Activated CD4-positive, alpha-beta memory T cell treated with anti-CD3 and anti-CD28 coated beads for 36 hours (primary cell): ENCODE measurements at places on chromosomes 3 and 15. TPM values are rescaled to one million over a fixed set of nuclear protein-coding genes. Genes with fewer than 3 reads are reported as not detected.

The PLA2G4E gene
- not detected for total RNA-seq

The OIP5 gene
- total RNA-seq = 13.0 TPM

DNA sequence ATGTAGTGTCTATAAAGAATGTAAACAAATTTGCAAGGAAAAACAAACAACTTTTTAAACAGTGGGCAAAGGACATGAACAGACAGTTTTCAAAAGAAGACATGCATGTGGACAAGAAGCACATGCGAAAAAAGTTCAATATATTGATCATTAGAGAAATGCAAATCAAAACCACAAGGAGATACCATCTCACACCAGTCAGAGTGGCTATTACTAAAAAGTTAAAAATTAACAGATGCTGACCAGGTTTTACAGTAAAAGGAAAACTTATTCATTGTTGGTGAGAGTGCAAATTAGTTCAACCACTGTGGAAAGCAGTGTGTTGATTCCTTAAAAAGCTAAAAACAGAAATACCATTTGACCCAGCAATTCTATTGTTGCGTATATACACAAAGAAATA is 47.1 kb upstream of the LSAMP start:
- no peak for DNase-seq
- H3K27me3 ChIP-seq = no peaks in the 10 kb centered on the region
- H3K4me1 ChIP-seq = no peaks in the 10 kb centered on the region
- H3K36me3 ChIP-seq = no peaks in the 10 kb centered on the region

GRCh38 chr15:86135041-86135440 is 55.4 kb downstream of the AGBL1 start:
- H3K4me1 ChIP-seq = no peaks in the 10 kb centered on the region
- H3K27me3 ChIP-seq = no peaks in the 10 kb centered on the region
- H3K36me3 ChIP-seq = no peaks in the 10 kb centered on the region
- no peak for DNase-seq
- H3K4me3 ChIP-seq = no peak overlapping the region

GRCh38 chr3:193890016-193890897 is 245.7 kb upstream of the HES1 start:
- H3K36me3 ChIP-seq = no peaks in the 10 kb centered on the region
- no peak overlapping the region for H3K27ac ChIP-seq
- H3K4me1 ChIP-seq = no peaks in the 10 kb centered on the region

The ACAP2 gene
- total RNA-seq = 45.0 TPM

The RHOV gene
- total RNA-seq = 0.53 TPM

DNA sequence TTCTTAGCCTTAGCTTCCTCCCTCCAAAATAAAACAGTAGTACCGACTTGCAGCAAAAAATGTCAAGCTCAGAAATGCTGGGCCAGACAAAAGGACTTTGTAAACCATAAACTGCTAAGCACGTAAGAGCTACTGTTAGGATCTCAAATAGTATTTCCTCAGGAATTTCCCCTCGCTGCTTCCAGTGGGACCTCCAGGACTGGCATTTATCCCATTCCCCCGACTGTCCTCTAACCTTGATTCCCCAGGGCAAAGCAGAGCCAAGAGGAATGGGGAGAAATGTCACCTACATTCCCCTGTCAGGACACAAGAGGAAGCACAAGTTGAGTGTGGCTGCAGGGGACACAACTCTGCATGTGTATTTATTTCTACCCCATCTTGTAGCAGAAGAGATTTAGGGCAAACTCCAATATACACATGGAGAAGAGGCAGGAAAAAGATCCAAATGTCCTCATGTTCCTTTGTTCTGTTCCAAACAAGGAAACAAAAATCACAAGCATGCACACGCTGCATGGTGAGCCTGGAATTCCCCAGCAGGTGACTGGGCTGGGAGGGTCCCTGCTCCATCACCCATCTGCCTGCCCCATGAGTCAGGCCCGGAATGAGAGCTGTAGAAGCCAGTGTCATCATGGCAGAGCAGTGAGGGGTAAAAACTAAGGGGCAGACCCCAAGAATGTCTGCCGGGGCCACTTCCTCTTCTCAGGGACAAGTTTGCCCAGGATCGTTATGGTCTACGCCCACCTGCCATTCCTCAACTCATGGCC is 4.2 kb downstream of the STOML1 start:
- no peaks in the 10 kb centered on the region for H3K27me3 ChIP-seq
- no peak overlapping the region for H3K27ac ChIP-seq
- H3K4me1 ChIP-seq = peaks cover 13% of the 10 kb centered on the region
- no peak overlapping the region for H3K4me3 ChIP-seq
- no peak for DNase-seq
- peaks cover 6% of the 10 kb centered on the region for H3K36me3 ChIP-seq

The ARL6IP5 gene
- total RNA-seq = 93.9 TPM

The AADACL2 gene
- total RNA-seq = not detected

- peaks cover 23% of the 10 kb centered on the region for H3K27me3 ChIP-seq
- DNase-seq = no peak
- H3K4me1 ChIP-seq = peaks cover 6% of the 10 kb centered on the region
- no peak overlapping the region for H3K27ac ChIP-seq
- H3K4me3 ChIP-seq = no peak overlapping the region
These were observed 188.4 kb downstream of the SATB1 start for GRCh38 chr3:18236726-18237125.

GRCh38 chr3:58032186-58032585 is 24.0 kb downstream of the FLNB start:
- H3K27ac ChIP-seq = no peak overlapping the region
- no peaks in the 10 kb centered on the region for H3K36me3 ChIP-seq
- no peaks in the 10 kb centered on the region for H3K27me3 ChIP-seq
- H3K4me1 ChIP-seq = peaks cover 41% of the 10 kb centered on the region

The SLC9C1 gene
- total RNA-seq = not detected

GRCh38 chr3:100600181-100601042 is 9.0 kb upstream of the ADGRG7 start:
- H3K36me3 ChIP-seq = peaks cover 3% of the 10 kb centered on the region
- peaks cover 4% of the 10 kb centered on the region for H3K27me3 ChIP-seq
- no peak overlapping the region for H3K4me3 ChIP-seq
- no peak overlapping the region for H3K27ac ChIP-seq
- DNase-seq = peak; percentile 11

The LRRK1 gene
- total RNA-seq = 0.41 TPM

DNA sequence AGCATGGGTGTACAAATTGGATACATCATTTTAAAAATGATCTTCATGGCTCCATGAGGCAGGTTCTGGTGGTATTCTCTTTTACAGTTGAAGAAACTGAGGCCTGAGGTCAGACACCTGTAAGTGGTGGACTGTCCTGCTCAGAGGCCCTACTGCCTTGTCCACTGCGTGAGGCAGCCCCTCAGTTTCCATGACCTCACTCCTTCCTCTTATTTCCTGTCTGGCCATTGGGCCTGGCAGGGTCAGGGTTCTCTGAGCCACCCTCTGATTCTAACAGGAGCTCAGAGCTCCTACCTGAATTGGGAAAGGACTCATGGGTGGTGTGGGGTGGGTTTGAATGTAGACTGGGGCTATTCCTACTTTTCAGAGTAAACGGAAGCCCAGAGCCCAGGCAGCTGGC is 17.5 kb downstream of the PLEKHO2 start:
- DNase-seq = no peak
- peaks cover 37% of the 10 kb centered on the region for H3K4me1 ChIP-seq
- no peaks in the 10 kb centered on the region for H3K27me3 ChIP-seq
- peaks cover 29% of the 10 kb centered on the region for H3K36me3 ChIP-seq
- no peak overlapping the region for H3K4me3 ChIP-seq

- peaks cover 6% of the 10 kb centered on the region for H3K4me1 ChIP-seq
- no peak overlapping the region for H3K4me3 ChIP-seq
- no peak for DNase-seq
- H3K27me3 ChIP-seq = peaks cover 12% of the 10 kb centered on the region
- no peaks in the 10 kb centered on the region for H3K36me3 ChIP-seq
These were observed 186.0 kb downstream of the NLGN1 start for GRCh38 chr3:173583496-173583895.

DNA sequence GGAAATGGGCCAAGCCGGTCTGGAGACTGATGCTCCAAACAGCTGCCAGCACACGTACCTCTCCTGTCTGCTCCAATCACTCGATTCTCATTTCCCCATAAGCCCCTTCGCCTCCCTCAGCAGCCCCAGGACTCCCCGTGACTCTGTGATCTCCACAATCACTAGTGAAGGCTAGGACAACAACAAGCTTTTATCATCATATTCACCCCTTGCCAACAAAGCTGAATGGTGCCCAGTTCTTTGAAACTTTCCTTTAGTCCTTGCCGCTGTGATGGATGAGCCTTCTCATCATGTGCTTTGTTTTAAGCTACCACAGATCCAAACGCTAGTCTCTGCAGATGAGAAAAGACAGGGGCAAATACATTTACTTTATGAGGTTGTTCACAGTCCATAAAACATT is 242.0 kb downstream of the SV2B start:
- peaks cover 15% of the 10 kb centered on the region for H3K4me1 ChIP-seq
- peaks cover 4% of the 10 kb centered on the region for H3K27me3 ChIP-seq
- DNase-seq = no peak
- no peak overlapping the region for H3K27ac ChIP-seq
- no peak overlapping the region for H3K4me3 ChIP-seq

- no peaks in the 10 kb centered on the region for H3K36me3 ChIP-seq
- no peak overlapping the region for H3K27ac ChIP-seq
- peaks cover 47% of the 10 kb centered on the region for H3K27me3 ChIP-seq
- DNase-seq = no peak
- no peak overlapping the region for H3K4me3 ChIP-seq
These were observed 2.2 kb downstream of the PTPRG start for GRCh38 chr3:61563313-61564271.

The MINAR1 gene
- 0.31 TPM for total RNA-seq

- H3K4me3 ChIP-seq = no peak overlapping the region
- H3K27me3 ChIP-seq = peaks cover 6% of the 10 kb centered on the region
- H3K27ac ChIP-seq = no peak overlapping the region
- no peak for DNase-seq
- no peaks in the 10 kb centered on the region for H3K36me3 ChIP-seq
These were observed 203.1 kb downstream of the KCNAB1 start for GRCh38 chr3:156323466-156323865.

DNA sequence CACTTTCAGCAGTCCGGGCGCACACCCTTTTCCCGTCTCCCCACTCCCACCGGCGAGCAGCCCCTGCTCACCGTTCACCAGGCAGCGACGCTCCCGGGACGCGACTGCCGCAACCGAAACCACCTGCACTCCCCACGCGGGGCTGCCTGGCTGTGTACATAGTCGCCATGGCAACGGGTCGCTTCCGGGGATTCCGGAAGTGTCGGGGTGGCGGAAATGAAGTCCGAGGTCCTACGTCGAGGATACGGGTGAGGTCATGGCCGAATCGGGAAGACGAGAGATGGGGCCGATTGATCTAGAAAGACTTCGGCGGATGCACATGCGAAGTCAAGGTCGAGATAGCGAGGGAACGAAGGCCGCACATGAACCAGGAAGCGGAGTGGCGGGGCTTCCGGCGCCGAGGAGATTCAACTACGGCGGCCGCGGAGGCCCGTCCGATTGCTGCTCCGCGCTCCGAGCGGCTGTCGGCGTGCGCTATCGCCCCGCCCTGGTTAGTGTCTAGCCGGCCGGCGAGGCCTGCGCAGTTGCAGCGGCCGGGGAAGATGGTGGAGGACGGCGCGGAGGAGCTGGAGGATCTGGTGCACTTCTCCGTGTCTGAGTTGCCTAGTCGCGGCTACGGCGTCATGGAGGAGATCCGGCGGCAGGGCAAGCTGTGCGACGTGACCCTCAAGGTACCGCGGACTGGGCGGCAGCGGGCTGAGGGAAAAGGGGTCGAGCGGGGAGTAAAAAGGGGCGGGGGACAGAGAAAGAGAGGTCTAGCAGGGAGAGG is at the start of the genes KIF9 and KLHL18:
Gene KIF9 (minus strand): TSS at position 376 of the 769 bp plus-strand sequence. CDS start 5,425 bp downstream, outside the sequence.
Gene KLHL18 (plus strand): TSS at position 521 of the 769 bp plus-strand sequence. CDS start 22 bp downstream, at position 543.
- H3K27ac ChIP-seq = peak within 1 kb of the TSS; percentile 100
- DNase-seq = peak; percentile 97
- peaks cover 39% of the 10 kb centered on the region for H3K4me1 ChIP-seq
- peaks cover 3% of the 10 kb centered on the region for H3K27me3 ChIP-seq
- H3K4me3 ChIP-seq = peak within 1 kb of the TSS; percentile 98

DNA sequence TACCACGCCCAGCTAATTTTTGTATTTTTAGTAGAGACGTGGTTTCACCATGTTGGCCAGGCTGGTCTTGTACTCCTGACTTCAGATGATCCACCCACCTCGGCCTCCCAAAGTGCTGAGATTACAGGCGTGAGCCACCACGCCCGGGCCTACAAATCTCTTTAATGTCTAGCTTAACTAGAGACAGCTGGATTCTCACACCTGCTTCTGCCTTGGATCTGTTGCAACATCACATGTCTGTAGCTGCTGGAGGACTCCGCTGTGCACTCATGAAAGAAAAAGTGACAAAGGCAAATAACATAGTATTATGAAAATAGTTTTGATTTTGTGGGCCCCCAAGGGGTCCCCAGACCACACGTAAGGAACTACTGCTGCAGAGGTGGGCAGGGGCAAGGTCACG is 85.9 kb downstream of the NCEH1 start:
- H3K27ac ChIP-seq = no peak overlapping the region
- H3K36me3 ChIP-seq = no peaks in the 10 kb centered on the region
- peaks cover 9% of the 10 kb centered on the region for H3K4me1 ChIP-seq
- no peak overlapping the region for H3K4me3 ChIP-seq

The TPRG1 gene
- total RNA-seq = 11.5 TPM
